Naive thymus-derived CD8-positive, alpha-beta T cell (primary cell): ENCODE measurements at places on chromosomes 5 and 9. TPM values are rescaled to one million over a fixed set of nuclear protein-coding genes. Genes with fewer than 3 reads are reported as not detected.

DNA sequence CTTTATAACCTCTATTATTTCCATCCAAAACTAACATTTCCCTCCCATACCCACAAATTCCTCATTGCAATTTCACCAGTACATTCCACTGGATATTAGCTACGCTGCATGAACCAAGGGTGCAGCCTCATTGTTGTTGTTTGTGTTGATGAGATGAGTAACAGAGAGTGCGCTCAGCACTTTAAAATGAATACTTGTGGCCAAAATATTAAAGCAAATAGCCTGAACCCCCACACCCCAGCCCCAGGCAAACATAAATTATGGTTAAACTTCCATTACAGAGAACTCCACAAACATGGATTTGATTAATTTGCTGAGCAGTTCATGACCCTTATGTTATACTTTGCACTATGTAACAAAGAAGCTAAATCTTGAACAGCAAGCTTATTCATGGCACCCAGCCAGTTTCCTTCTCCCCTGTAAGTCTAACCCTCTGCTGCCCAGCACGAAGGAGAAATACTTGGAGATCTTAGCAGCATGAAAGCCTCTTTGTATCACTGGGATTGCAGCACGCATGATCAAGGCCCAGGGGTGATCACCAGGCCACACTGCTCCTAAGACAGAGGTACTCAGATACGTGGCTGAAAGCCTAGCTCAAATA lies 205.0 kb downstream of the DOCK8 start:
- no peak for DNase-seq

- DNase-seq: no peak
Observed at GRCh38 chr9:37622462-37622861, 28.3 kb upstream of the FRMPD1 start.

DNA sequence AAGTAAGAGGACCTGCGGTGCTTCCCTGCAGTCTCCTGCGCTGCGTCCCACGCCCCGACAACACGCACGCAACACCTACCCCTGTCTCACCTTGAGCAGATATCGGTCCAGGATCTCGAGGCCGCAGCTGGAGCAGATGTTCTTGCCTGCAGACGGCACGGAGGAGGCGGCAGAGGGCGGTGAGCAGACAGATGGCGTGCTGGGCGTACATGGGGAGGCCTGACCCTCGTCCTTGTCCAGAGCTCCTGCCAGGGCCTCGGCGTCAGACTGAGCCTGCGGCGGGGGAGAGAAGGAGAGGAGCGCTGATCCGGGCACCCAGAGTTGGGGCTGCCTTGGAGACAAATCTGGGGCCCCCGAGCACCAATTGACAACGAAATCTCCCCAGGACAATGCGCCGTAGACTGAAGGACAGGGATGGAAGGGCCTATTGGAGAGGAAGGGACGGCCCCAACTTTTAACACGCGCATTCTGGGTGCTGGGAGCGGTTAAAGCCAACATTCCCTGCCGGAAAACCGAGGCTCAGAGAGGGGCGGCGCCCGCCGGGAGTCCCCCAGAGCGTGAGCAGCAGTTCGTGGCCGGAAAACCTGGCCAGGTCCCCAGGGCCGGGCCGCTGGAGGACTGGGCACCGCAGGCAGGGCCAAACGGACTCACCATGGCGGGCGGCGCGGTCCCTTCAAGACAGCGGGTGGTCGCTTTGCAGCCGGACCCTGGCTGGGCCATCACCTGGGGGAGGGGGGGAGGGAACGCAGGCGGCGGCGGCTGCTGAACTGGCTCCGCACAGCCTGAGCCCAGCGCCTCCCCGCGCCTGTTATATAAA lies 1.8 kb downstream of the LHX6 start:
- DNase-seq: no peak

GRCh38 chr5:159909126-159909525 lies 7.2 kb upstream of the ADRA1B start:
- DNase-seq: no peak

DNA sequence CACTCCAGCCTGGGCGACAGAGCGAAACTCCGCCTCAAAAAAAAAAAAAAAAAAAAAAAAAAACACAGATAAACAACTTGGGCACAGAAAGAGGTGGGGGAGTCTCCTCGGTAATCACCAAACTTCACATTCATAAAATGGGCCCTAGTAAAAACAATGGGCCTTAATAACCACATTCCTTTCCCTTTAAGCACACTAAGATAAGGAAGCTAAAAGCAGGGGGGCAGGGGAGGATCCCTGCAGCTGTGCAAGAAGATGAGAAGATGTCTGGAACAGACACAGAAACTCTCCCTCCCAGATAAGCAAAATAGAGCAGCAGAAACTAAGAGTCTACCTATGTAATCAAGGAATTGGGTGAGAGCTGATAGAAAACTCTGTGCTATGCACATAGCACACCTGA lies 111.2 kb upstream of the FAM174A start:
- DNase-seq: no peak

- no peak for DNase-seq
Observed at GRCh38 chr5:62685221-62685620, 106.6 kb downstream of the LRRC70 start.

DNA sequence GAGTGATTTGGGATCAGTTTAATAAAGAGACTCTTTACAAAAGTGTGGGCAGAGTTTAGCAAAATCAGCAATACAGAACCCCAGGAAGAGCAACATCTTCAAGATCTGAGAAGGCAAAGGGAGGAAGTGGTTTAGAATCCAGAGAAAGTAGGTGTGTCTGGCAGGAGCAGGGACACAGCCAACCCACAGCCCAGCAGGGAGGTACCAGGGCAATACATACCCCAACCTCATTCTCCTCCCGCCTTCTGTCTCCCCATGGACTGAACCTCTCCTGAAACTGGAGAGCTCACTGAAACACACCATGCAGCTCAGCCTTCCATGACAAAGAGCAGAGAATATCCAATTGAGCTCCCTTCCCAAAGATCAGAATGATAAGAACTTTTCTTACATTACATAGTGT lies 283.4 kb downstream of the PRELID2 start:
- no peak for DNase-seq

GRCh38 chr5:122457178-122457826 lies 145.3 kb downstream of the SNCAIP start:
- no peak for DNase-seq

GRCh38 chr9:731474-731873 lies 110.0 kb upstream of the DMRT1 start:
- no peak for DNase-seq

DNA sequence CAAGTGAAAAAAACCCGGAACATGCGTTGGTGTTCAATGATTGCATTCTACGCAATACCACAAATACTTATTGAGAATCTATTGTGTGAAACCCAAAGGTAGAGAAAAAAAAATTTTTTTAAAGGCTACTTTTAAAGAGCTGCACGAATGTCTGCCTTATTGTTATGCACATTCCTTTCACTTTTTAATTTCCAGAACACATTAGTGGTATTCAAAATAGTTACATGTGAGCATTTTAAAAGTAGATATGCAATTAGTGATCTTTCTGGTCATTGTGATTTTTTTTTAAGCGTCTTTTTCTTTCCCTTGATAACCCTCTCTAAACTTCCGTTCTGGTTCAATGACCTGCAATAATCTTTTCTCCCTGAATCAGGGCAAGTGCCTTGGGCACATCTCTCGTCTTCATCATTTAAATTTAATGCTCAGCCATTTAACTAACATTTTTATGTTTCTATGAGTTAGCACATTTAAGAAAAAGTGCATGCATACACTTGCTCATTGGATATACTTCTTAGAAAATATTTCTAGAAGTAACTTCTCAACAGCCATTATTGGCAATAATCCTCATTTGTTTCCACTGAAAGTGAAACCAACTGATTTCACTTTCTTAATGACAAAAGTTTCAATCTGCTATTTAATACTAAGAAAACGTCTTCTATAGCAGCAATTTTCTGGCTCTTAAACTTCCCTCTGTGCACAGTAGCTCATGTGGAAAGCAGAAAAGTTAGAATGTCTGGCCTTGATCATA lies 80.3 kb downstream of the CDH6 start:
- no peak for DNase-seq

GRCh38 chr5:173706700-173707099 lies 90.2 kb upstream of the BOD1 start:
- DNase-seq: no peak

GRCh38 chr9:35599763-35600604 lies 5.1 kb upstream of the TESK1 start:
- DNase-seq: no peak

DNA sequence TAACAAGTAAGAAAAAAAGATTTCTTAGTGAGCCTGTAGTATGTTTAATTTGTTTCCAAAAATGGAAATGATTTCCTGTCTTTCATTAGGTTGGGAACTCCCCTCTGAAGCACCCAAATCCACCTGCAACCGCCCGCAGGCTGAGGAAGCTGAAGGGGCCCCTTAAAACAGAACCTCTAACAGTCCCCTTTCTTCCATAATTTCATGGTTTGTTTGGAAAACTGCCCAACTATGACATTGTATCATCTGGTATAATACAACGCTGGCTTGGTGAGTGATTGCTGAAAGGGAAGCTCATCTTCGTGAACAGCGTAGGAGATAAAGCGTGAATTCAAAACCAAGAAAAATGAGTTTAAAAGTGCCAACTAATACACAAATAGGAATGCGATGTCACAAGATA lies 215.5 kb downstream of the FSTL4 start:
- no peak for DNase-seq

DNA sequence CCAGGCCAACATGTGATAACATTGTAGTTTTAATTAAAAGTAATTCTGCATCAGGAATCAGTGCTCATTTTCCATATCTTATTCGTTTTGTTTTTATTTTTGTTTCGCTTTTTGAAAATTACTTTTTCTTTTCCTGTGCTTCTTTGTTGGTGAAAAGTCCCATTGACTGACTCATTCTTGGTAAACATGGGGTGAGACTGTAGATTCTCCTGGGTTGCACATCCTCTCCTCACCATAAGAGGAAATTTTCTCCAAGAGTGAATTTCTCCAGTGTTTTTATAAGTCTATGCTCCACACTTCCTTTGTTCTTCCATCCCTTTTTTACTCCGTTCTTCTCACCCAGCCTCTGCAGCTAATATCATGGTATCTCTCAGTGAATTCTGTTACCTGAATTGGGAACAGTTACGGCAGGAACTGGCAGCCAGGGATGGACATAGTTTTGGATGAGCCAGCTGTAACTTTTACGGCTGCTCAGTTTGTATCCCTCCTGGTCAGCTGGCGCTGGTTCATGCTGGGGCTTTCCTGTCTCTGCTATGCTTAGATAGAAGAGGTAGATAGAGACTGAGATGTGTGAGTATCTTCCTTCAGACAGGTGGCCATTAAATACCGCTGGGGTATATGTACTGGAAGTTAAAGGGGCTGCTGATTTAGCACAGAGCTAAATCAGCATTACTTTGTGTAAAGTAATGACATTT lies 80.0 kb downstream of the MAN2A1 start:
- no peak for DNase-seq

DNA sequence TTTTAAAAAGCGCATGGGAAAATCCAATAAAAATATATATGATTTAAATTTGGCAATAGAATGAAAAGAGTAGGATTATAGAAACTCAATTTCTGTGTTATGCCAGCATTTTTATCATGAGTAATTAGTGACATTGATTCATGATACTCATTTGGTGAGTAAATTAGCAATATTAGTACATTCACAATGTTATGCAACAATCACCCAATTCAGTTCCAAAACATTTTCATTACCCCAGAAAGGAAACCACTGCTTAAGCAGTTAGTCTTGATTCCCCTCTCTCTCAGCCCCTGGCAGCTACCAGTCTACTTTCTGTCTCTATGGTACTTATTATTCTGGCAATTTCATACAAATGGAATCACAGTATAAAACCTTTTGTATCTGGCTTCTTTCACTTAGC lies 27.0 kb downstream of the OSMR start:
- DNase-seq: no peak

- no peak for DNase-seq
Observed at GRCh38 chr5:93431250-93431649, 149.8 kb downstream of the NR2F1-AS1 start.

DNA sequence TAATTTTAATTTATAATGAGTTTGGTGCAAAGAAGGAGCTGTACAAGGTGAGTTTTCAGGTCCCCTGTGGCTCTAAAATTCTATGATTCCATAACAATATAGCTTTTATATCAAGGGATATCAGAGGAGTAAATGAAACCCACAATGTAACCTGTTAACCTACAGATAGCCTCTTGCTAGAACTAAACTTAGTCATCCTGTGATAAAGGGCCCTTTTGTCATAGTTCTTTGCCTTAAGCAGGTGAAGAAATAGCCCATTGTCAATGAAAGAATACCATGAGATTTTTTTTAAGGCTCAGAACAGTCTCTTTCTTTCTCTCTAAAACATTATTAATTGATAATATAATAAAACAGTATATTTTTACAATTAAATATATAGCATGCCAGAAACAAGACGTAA lies 127.8 kb downstream of the NFIB start:
- DNase-seq: no peak

GRCh38 chr5:127615916-127616315 lies 33.0 kb upstream of the CTXN3 start:
- no peak for DNase-seq

DNA sequence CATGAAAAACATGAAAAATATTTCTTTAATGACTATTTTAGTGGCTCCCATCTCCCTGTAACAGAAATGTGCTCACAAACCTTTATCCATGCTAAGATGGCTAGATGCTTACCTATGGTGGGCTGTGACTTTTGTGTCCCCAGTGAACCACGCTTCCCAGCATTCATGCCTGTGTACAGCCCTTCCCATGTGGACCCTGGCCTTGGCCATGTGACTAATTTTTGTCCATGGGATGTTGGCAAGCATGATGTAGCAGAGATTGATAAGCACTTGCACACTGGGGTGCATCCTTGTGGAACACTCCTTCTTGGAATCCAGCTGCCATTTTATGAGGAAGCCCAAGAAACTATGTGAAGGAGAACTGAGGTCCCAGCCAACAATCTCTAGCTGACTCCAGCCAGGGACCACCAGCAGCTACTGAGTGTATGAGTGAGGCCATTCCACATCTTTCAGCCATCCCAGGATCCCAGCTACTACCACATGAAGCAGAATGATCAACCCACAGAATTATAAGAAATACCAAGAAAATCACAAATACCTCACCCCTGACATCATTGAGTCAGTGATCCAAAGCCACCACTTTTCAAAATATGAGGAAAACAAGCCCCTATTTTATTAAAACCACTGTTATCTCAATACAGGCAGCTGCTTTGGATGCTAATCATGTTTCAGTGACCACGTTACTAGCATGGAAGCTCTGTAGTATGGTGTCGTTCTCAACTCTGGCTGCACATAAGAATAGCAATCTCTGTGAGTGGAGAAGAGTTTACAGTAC lies 16.1 kb upstream of the RAI14 start:
- DNase-seq: no peak

Gene CDC42SE2
- polyA plus RNA-seq: 423 TPM

Gene ECSCR
- 0.36 TPM for polyA plus RNA-seq

Gene CCDC187
- not detected for polyA plus RNA-seq

Gene ANKRD20A1
- polyA plus RNA-seq: 0.23 TPM

Gene ELL2
- 3.1 TPM for polyA plus RNA-seq
